DMS153 (cell line): ENCODE measurements at places on chromosomes 1 and 21.

- DNase-seq, result peak; percentile 81
Observed at GRCh38 chr1:91885716-91886506, at the start of gene TGFBR3. TSS of gene TGFBR3 (minus strand) at chr1:91886151. CDS start at chr1:91861531, 24,620 bp downstream.

DNA sequence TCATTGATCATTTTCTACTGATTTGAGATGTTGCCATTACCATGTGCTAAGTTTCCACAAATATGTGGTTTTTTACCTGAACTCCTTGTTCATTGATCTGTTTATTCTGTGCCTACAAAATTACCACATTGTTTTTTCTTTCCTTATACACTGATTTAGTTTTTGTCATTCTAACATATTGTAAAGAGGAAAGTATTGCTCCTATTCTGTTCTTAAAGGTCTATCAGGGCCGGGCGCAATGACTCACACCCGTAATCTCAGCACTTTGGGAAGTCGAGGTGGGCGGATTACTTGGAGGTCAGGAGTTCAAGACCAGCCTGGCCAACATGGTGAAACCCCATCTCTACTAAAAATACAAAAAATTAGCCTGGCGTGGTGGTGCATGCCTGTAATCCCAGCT lies 75.1 kb downstream of the CAMTA1 start:
- DNase-seq, result no peak

GRCh38 chr1:167474191-167474641 lies 44.1 kb downstream of the CD247 start:
- DNase-seq, result no peak

- DNase-seq, result no peak
Observed at GRCh38 chr21:33836408-33836807, 79.2 kb downstream of the ATP5PO start.

DNA sequence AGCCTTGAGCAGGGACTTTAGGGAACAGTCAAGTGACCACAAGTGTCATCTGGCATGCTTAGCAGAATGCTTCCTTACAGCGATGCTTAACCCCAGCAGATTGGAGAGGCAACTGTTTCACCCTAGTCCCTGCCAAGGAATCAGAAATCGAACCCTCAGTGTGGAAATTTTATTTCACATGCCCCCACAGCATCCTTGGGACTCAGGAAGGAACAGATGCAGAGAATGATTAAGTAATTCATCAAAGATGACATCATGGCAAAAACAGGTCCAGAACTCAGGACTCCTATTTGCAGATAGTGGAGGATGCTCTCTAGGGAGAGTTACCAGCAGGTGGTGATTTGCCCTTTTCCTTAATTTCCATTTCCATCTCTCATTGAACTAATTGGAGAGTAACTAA lies 333.0 kb upstream of the KAZN start:
- no peak for DNase-seq
